ENCODE measurements at places on chromosomes 11 and 22.

DNA sequence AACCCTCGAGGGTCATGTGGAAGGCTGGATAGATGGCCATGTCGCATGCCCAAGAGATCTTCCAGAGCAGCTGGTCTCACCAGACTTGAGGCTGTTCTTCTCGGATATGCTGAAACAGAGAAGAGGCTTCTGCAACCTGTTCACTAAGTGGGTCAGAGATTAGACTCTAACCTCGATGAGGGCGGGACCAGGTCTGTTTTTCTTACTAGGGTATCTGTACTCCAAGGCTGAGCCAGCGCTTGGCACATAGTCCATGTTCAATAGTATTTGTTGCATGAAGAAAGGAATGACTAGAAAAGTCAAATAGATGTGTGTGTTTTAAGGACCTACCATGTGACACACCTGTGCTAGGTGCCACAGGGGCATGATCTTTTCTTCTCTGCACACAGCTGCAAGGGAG, 43.6 kb downstream of the ABTB2 start:
- DNase-seq: no peak

DNA sequence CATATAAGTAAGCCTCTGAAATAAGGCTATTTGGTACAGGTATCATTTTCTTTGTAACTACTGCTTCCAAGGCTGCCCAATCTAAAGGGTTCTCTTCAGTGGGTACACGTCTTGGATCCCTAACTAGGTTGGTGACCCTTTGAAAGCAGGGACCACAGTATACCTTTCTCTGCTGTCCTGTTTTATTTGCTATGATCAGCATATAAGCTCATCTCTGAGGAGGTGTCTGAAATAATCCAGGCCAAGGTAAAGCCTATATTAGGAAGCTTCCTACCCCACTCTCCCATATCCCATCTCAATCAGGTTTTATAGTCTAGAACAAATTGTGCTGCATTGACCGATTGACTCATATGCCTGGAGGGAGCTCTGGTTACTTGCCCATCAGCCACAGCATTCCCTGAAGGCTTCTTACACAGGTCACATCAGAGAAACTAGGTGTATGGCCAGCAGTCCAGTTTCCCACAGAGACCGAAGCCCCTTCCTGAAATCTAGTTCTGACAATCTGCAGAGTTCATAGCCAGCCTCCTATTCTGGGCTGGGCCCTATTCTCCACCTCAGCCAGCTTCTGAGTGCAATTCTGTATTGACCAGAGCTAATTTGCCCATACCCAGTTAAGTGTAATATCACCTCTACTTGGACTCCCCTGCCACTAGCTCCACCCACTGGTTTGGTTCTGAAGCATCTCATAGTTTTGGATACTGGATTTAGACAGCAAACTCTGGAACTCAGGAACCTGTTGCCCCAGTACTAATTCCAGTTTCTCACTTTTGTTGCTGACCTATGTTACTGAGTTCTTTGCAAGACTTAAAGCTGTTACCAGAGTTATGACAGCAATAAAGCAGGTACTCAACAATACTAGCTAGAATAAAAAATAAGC, 62.1 kb upstream of the ARHGAP20 start:
- DNase-seq: no peak

- no peak for DNase-seq
Measured at GRCh38 chr11:31870609-31871309, 59.6 kb upstream of the PAX6 start.

- DNase-seq: no peak
Measured at GRCh38 chr11:34929794-34930763, 13.7 kb downstream of the PDHX start.

- DNase-seq: no peak
Measured at GRCh38 chr11:80916173-80916798, 1475.5 kb upstream of the TENM4 start.

GRCh38 chr11:37572491-37573171, 974.6 kb upstream of the RAG2 start:
- no peak for DNase-seq

GRCh38 chr22:32781695-32782094, 19.8 kb upstream of the TIMP3 start:
- DNase-seq: no peak

GRCh38 chr11:114280696-114281095, 15.5 kb upstream of the NNMT start:
- peak; percentile 59 for DNase-seq

- no peak for DNase-seq
Measured at GRCh38 chr22:39643311-39644083, 72.9 kb downstream of the CACNA1I start.

GRCh38 chr11:36976741-36977140, 378.7 kb upstream of the RAG2 start:
- DNase-seq: no peak

- no peak for DNase-seq
Measured at GRCh38 chr11:133713406-133713805, 131.9 kb downstream of the SPATA19 start.

DNA sequence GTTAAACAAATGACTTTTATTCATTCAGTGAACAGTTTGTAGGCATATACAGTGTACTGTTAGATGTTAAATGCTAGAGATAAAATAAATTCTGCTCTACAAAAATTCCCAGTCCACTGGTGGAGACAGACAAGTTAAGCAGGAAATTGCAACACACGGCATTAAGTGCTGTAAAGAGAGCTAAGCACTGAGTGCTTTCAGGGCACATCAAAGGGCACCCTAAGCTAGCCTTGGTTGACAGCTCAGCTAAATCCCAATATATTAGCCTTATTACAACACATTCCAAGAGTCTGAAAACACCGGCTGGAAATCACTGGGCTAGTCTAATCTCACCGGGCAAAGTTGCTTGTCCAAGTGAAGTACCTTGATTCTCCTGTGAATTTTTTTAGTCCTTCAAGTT, 55.1 kb downstream of the NOX4 start:
- DNase-seq: no peak

DNA sequence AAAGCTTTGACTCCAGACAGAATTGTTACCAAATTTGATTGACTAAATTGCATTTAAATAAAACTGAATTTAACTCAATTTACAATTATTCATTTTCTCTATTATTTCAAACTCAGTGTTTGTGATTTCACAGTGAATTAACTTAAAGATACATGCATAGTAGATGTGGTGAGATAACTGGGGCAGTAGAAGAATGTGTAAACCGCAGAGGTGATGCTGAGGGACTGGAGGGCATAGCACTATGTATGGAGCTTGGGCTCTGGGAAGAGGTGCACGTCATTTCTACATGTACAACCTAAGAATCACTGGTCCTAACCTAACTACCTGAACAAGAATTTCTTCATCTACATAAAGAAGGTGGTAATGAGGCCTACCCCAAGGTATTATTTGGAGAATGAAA, 13.7 kb downstream of the OR5B17 start:
- DNase-seq: no peak

GRCh38 chr11:99277281-99277680, 256.5 kb downstream of the CNTN5 start:
- DNase-seq: no peak

DNA sequence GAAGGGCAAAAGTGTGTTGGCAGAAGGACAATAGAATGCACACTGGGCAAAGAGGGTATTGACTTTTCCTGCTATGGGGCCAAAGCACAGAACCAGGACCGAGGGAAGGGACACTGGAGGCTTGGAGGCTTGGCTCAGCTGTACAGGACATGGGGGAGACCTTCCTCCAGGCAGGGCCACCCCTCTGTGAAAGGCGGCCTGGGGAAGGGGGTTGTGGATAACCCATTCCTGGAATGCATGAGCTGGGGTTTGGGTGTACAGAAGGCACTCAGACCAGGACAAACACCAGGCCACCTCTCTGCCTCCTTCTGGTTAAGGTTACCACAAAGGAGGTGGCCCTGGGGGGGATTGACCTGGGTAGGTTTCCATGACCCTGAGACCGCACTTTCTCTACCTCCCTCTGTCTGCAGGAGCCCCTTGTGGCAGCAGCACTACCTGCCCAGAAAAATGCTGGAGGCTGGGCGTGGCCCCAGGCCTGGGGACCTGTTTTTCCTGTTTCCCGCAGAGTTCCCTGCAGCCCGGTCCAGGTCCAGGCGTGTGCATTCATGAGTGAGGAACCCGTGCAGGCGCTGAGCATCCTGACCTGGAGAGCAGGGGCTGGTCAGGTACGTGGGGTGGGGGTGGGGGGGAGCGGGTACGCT, 9.6 kb downstream of the P2RY2 start:
- DNase-seq: no peak

DNA sequence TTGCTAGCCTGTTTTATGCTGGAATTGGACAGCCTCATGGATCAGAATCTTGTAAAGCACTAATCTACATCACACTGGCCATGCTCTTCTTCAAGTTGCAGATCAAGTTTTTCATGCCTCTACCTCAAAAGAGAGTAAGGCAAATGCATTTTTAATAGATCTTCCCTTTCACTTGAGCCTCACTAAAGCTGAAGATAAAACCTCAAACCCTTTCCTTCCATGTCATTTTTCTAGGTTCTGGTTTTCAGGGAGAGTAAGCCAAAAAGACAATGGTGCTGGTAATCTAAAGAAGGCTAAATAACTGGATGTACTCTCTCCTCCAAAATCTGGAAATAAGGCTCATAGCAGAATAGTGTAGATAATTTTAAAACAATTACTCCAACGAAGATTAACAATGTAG, 28.3 kb downstream of the POU2AF1 start:
- no peak for DNase-seq

DNA sequence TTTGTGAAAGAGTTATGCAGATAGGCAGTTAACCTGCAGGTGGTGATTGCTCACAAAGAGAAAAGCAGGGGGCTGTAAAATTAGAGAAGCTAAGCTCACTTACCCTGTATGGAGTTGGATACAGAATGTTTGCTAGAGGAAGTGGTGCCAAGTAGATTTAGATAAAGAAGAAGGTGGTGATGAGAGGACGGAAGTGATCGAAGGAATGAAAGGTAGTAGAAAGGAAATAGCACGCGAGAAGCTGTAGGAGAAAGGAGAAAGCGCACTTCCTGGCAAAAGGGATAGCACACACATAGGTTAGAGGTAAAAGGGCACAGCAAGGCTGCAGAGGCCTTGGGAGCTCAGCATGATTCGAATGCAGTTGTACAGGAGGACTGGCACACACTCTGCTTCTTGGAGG, 87.3 kb upstream of the CTSC start:
- DNase-seq: no peak

- DNase-seq: no peak
Measured at GRCh38 chr11:23577296-23577695, 717.0 kb upstream of the CCDC179 start.

- no peak for DNase-seq
Measured at GRCh38 chr22:28442264-28442710, 237.4 kb downstream of the TTC28 start.

DNA sequence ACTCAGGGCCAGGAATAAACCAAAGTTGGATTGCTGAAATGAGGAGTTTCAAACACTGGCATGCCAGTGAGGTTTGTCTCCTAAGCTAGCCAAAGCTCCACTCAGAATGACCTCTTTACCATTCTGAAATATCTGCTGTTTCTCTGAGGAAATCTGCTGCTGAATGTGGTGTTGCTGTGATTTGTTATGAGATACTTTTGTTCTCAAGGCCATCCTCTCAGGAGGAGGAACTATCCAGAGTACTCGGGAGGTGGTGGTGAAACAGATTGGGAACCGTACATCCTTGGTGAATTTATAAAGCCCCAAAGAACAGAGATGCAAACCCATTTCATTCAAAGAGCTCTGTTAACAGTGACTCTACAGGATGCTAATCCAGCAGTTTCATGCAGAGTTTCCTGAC, 50.5 kb downstream of the BDNF start:
- no peak for DNase-seq

GRCh38 chr11:35106595-35106994, 32.4 kb upstream of the CD44 start:
- DNase-seq: no peak

DNA sequence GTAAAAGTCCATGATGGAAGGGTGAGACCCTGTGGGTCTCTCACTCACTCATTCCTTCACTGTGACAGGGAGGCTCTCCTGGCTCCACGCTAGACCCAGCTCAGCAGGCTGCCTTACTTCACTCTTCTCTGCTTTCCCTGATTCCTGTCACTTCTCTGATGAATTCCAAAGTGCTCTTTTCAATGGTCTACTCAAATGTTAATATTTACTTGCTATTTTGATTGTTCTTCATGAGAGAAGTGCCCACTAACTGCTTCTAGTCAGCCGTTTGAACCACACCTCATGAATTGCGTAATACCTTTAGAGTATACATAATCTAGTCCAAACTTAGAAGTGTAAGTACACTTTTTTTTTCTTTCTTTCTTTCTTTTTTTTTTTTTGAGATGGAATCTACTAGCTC, 1350.2 kb upstream of the RAG2 start:
- DNase-seq: no peak

- no peak for DNase-seq
Measured at GRCh38 chr22:46093796-46094195, 56.5 kb upstream of the PPARA start.

DNA sequence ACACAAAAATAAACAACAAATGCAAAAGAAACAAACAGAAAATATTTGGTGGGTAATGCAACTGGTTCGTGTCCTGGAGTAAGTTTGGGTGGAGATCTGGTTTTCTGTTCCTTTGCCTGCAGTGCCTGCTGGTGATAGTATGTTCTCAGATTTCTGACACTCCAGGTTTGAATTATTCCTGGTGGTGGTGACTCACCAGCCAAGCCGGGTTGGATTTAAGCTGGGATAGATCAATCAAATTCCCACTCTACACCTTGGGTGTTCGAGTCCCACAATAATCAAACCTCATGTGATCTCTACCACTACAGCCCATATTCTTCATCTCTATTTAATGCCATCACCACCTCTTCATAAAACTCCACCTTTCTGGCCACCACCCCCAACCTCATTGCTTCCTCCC, 421.8 kb downstream of the NTM start:
- peak; percentile 17 for DNase-seq

- no peak for DNase-seq
Measured at GRCh38 chr11:44729713-44730112, 3.0 kb downstream of the TSPAN18 start.

- DNase-seq: no peak
Measured at GRCh38 chr11:120925944-120926343, 98.0 kb upstream of the TBCEL start.

DNA sequence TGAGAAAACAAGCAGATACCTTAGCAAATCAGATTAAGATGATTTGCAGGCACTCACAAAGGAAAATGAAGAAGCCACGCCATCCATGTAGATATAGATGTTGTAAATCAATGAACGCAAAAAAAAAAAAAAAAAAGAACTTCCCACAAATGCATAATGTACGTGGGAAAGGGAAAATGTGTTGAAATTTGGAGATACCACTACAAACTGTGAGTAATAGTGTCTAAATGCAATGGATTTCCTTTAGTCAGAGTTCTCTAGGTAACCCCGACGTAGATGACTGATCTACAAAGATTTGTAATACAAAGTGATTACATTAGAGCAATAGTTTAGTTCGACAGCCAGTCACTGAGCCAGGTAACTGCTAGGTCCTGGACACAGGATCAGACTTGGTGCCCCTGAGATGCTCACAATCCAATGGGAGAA, 783 bp upstream of the ANKRD54 start:
- no peak for DNase-seq
